ENCODE measurements at places on chromosomes 6 and 20.

GRCh38 chr20:45470937-45471336 is 1.4 kb downstream of the WFDC2 start:
- no peak for DNase-seq

DNA sequence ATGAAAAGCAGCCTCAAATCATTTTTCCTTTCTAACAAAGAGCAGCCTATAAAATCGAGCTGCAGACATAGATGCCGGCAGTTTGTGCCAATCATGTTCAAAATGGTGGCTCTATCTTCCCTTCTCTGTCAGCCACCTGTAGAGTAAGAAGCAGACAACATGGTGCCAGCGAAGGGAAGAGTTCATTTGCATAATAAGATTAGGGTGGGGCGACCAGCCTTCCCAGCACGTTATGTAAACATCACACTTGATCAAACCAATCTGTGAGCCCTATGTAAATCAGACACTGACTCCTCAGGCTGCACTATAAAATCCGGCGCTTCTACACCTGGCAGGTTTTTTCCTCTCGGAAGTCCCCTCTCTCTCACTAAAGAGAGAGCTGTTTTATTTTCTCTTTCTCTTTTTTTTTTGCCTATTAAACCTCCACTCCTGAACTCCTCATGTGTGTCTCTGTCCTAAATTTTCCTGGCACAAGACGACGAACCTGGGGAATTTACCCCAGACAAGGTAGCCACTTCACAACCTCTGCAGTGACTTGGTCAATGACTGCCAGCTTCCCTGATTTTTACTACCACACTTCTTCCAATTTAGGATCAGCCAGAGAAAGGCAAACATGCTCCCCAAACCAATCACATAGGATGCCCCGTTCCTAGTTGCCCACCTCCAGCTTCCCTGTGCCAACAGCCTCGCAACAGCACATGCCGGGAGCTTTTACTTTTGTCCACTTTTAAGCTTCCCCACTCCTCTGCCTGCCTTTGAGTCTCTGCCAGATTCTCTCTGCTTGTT is 12.9 kb downstream of the TPMT start:
- no peak for DNase-seq

- no peak for DNase-seq
These were observed 118.6 kb downstream of the MAP3K4 start for GRCh38 chr6:161110028-161110779.

GRCh38 chr20:48910347-48910781 is 11.1 kb upstream of the ARFGEF2 start:
- peak; percentile 64 for DNase-seq

GRCh38 chr6:80502871-80503270 is 396.4 kb downstream of the BCKDHB start:
- DNase-seq = no peak

GRCh38 chr20:22762576-22763256 is 178.3 kb upstream of the FOXA2 start:
- DNase-seq = no peak
